ENCODE measurements at places on chromosomes 13 and 19.

DNA sequence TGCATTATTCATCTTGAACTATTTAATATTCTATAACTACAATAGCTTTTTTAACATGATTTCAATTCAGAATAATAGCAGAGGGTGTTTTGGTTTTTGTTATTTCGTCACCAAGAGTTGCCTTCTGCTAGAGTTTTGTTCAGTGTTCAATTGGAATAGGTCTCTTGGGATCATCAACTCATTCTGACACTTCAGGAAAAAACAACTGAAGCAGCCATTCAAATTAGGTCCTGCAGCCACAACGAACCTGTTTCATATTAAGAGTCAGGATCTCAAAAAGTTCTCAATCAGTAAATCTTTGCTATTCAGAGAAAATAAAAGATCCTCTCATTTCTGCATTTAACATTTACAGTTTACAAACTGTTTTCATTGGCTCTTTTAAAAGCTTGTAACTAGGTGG is 2.4 kb upstream of the CHAMP1 start:
- no peak for DNase-seq
- no peak overlapping the region for H3K4me3 ChIP-seq
- H3K36me3 ChIP-seq = no peaks in the 10 kb centered on the region
- peaks cover 7% of the 10 kb centered on the region for H3K4me1 ChIP-seq
- no peak overlapping the region for H3K27ac ChIP-seq

- no peaks in the 10 kb centered on the region for H3K27me3 ChIP-seq
- H3K27ac ChIP-seq = peak within 1 kb of the TSS; percentile 92
- H3K4me1 ChIP-seq = peaks cover 39% of the 10 kb centered on the region
- H3K4me3 ChIP-seq = peak within 1 kb of the TSS; percentile 88
Observed at GRCh38 chr19:2050991-2051772, at the start of gene MKNK2. Gene MKNK2 (minus strand): TSS chr19:2051244. CDS start chr19:2050851, 393 bp downstream.

GRCh38 chr19:39138221-39139211 is 12.9 kb downstream of the PAK4 start:
- DNase-seq = no peak
- H3K36me3 ChIP-seq = no peaks in the 10 kb centered on the region
- peaks cover 32% of the 10 kb centered on the region for H3K4me1 ChIP-seq
- H3K27me3 ChIP-seq = no peaks in the 10 kb centered on the region
- no peak overlapping the region for H3K4me3 ChIP-seq

GRCh38 chr13:80572308-80572922 is 231.5 kb upstream of the SPRY2 start:
- H3K4me3 ChIP-seq = no peak overlapping the region
- H3K4me1 ChIP-seq = no peaks in the 10 kb centered on the region
- DNase-seq = no peak
- H3K36me3 ChIP-seq = no peaks in the 10 kb centered on the region

DNA sequence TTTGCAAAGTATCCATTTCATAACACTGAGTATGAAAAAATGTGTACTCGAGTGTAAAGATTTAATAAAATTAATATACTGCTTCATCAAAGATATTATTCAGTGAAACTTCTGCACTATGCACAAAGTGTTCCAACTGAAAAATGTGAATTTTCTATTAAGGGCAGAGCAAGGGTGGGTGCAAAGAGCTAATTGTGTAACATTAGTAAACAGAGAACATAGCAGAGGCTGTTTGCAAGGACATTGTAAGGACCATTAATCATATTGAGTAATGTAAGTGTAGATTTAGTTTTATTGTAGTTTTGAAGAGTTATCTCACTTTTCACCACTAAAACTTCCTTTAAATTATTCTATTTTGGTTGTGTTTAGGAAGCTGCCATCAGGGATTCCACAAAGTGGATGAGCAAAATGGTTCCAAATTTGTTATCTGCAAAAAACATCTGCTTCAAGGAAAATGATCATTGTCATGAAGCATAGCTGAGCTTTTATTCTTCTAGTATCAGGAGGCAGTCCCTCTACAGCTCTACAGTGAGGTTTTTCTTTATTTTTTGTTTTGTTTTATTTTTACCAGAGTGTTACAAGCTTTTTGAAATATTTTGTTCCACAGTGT is 1375.4 kb downstream of the SLITRK1 start:
- no peaks in the 10 kb centered on the region for H3K27me3 ChIP-seq
- no peaks in the 10 kb centered on the region for H3K36me3 ChIP-seq
- H3K4me3 ChIP-seq = no peak overlapping the region
- DNase-seq = no peak
- no peaks in the 10 kb centered on the region for H3K4me1 ChIP-seq
- no peak overlapping the region for H3K27ac ChIP-seq

- no peak for DNase-seq
- no peak overlapping the region for H3K4me3 ChIP-seq
- no peak overlapping the region for H3K27ac ChIP-seq
Observed at GRCh38 chr13:111899714-111900389, 167.1 kb upstream of the SOX1 start.

- H3K4me1 ChIP-seq = peaks cover 2% of the 10 kb centered on the region
- no peaks in the 10 kb centered on the region for H3K27me3 ChIP-seq
- H3K27ac ChIP-seq = no peak overlapping the region
- H3K36me3 ChIP-seq = no peaks in the 10 kb centered on the region
- no peak overlapping the region for H3K4me3 ChIP-seq
Observed at GRCh38 chr13:100533588-100534041, 55.0 kb downstream of the GGACT start.
